ENCODE measurements at places on chromosomes 16 and 17.

- DNase-seq: no peak
These were observed 150.2 kb downstream of the KCNJ2 start for GRCh38 chr17:70319516-70319915.

DNA sequence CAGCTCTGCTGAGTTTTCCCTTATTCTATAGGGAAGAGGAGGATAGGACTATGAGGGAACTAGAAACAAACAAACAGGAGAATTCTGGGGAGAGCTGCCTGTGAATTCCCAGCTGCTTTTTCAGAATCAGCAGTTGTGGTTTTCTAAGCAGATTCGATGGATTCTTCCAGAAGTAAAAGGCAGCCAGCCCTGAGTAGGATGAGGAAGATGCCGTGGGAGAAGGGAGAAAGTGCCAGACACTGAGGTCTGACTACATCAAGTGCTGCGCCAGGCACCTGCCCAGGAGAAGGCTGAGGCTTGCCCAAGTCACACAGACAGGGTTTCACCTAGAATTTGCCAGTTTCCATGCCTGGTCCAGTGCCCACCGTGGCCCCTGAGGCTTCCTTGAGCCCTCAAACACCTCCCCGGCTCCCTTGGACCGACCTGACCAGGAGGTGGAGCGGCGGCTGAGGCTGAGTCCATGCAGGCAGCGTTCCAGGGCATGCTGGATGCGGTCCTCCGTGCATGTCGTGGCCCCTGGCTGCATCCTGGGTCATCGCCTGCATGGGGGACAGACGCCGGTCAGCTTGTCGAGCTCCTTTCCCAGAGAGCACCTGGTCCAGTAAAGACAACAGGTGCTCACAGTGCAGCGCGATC is 43.6 kb upstream of the PIK3R6 start:
- no peak for DNase-seq

GRCh38 chr16:72901000-72901627 is 146.8 kb downstream of the ZFHX3 start:
- no peak for DNase-seq

GRCh38 chr17:82399041-82399441 is 19.1 kb upstream of the HEXD start:
- DNase-seq: no peak

DNA sequence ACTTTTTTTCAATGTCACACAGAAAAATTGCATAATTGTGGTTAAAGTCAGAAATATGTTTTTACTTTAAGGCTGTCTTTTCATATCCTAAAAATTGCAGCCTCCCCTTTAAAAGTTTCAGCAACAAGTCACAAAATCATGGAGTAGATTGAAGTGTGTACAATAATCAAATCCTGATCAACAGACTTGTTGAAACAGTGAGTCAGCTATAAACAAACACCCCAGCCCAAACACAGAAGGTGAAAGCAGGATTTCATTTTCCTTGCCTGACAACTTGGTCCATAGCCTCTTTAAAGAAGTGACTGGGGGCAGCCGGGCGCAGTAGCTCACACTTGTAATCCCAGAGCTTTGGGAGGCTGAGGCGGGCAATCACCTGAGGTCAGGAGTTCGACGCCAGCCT is 59.9 kb downstream of the WNT3 start:
- no peak for DNase-seq

- no peak for DNase-seq
These were observed 6.2 kb downstream of the NACA2 start for GRCh38 chr17:61584866-61585265.

DNA sequence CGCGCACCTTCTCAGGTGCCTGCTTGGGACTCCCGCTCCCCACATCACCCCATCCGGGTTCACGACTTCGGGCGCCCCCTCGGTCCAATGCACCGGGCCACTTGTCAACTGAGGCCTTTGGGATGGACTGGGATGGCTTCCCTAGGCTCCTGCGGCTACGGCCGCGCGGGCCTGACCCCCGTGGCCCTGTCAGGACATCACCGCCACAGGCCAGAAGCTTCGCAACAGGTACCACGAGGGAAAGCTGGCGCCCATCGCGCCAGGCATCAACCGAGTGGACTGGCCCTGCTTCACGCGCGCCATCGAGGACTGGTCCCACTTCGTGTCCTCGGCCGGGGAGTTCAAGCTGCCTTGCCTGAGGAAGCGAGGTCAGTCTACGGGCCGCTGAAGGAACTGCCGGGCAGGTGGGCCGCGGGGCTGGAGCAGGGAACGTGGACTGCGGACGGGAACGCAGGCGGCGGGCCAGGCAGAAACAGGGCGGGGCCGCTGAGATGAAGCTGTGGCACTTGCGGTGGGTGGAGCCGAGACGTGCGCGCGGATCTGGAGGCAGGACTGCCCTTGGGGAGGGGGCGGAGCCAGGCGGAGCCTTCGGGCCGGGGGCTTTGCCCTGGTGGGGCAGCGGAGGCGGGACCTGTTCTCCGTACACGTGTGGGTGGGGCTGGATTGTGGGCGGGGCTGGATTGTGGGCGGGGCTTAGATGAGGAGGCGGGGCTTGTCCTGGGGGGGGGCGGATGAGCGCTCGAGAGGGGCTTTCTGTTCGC is 13.7 kb upstream of the CNGB1 start:
- no peak for DNase-seq

- no peak for DNase-seq
These were observed 110.1 kb downstream of the IRX3 start for GRCh38 chr16:54176376-54176901.

DNA sequence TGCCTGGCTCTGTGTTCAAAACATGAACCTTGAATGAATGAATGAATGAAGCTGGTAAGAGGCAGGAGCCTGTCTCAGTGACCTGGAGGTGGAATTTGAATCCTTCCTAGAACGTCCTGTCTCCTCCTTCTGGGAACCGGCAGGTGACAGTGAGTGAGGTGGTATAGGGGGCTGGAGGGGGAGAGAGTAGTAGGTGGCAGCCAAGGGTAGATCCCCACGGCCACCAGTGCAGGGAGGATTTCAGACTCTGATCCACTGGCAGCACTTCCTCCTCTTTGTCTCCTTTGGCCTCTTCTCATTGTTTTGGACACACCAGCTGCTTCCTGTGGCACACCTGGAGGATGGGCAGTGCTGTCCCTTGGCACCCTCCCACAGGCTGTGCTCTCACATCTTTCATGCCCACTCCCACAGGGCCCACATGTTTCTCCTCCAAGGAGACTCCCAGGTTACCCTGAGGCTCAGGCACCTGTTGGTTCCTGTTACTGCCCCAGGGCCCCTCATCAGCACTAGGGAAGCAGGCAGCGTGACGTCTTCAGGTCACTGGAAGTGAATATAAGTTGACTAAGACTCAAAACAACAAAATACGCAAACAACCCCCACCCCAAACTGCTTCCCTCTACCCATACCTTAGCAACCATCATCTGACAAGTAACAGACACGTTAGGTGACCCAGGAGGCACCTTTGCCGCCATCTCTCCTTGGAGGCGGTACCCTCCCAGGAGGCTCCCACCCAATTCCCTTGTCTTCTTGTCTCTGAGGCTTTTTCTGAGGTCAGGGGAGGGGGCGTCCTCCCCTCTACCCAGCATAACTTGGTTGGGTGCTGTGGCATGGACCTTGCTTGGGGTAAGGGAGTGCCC is 84.6 kb downstream of the N4BP1 start:
- DNase-seq: no peak

- DNase-seq: no peak
These were observed 5.1 kb upstream of the ADCY7 start for GRCh38 chr16:50261160-50261706.

- no peak for DNase-seq
These were observed 46.5 kb downstream of the KSR1 start for GRCh38 chr17:27502526-27503324.

- no peak for DNase-seq
These were observed 7.3 kb downstream of the FLCN start for GRCh38 chr17:17229416-17230384.

GRCh38 chr16:23131436-23131835 is 17.8 kb downstream of the USP31 start:
- DNase-seq: no peak

GRCh38 chr16:55491691-55492090 is 12.7 kb downstream of the MMP2 start:
- DNase-seq: no peak

DNA sequence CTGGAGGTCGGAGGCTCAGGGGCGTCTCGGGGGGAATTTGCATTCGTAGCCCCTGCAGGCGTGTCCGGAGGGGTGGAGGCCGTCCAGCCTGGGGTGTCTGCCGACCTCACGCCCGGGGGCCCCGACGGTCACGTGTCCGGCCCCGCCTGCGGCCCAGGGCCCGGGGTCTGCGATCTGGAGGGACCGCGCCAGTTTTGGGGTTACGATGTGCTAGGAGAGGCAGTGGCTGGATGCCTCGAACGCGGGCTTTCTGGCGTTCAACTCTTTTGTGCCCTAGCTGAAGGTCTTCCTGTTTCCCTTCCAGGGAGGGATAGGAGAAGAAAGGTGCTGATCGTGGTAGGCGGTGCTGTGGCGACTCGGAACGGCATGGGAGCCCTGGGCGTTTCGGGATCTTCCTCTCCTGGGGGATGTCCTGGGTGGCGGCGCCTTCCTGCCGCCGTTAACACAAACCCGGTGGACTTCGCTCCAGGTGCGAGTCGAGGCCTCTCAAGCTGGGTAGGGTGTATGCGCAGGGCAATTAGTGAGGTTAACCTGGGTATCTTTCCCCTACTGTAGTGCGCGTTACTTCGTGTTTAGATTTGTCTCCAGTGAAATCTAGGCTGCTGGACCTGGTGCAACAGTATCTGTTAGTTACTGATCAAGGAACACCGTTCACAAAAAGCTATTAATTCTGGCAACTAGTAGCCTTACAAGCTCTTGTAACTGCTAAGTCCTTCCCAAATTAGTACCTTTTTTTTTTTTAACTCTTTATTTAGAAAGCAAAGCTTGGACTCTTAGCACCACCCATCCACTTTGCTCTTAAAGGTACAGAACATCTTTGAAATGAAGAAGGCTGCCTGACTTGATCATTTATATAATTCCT is 1.3 kb downstream of the AKAP1 start:
- DNase-seq: no peak

Data from HCT116 (cell line).